CD4-positive, alpha-beta T cell (primary cell): ENCODE measurements at places on chromosomes 2 and 18. TPM values are rescaled to one million over a fixed set of nuclear protein-coding genes. Genes with fewer than 3 reads are reported as not detected.

COL4A4 gene
- not detected for total RNA-seq

CIB4 gene
- not detected for total RNA-seq

ACAA2 gene
- total RNA-seq, result 5.7 TPM

FAM110C gene
- 0.36 TPM for total RNA-seq

PPP1R1C gene
- total RNA-seq, result not detected

ZAP70 gene
- 470 TPM for total RNA-seq

C1GALT1C1L gene
- not detected for total RNA-seq

MAP3K2 gene
- 105 TPM for total RNA-seq

NTSR2 gene
- not detected for total RNA-seq

POTEJ gene
- not detected for total RNA-seq

REG1B gene
- total RNA-seq, result not detected

NOSTRIN gene
- 1.0 TPM for total RNA-seq

ALPI gene
- not detected for total RNA-seq

SLC9A2 gene
- not detected for total RNA-seq

HOXD13 gene
- not detected for total RNA-seq

INHBB gene
- total RNA-seq, result not detected

MAL gene
- 101 TPM for total RNA-seq

PLB1 gene
- 1.3 TPM for total RNA-seq

MARCHF4 gene
- total RNA-seq, result not detected

RND3 gene
- total RNA-seq, result not detected

UGT1A10 gene
- total RNA-seq, result not detected

RPRM gene
- total RNA-seq, result not detected

DAW1 gene
- not detected for total RNA-seq

KIDINS220 gene
- 29.3 TPM for total RNA-seq

SERPINB10 gene
- not detected for total RNA-seq

FAM237A gene
- not detected for total RNA-seq

DAPL1 gene
- not detected for total RNA-seq

OTX1 gene
- not detected for total RNA-seq

SPATA3 gene
- not detected for total RNA-seq

SLC11A1 gene
- 6.3 TPM for total RNA-seq

BOLL gene
- total RNA-seq, result not detected

CMPK2 gene
- 7.6 TPM for total RNA-seq

TACR1 gene
- 0.14 TPM for total RNA-seq

SLC5A7 gene
- total RNA-seq, result not detected

OR6B2 gene
- total RNA-seq, result not detected

RESP18 gene
- not detected for total RNA-seq

KIF1A gene
- total RNA-seq, result not detected

ASAP2 gene
- total RNA-seq, result 0.16 TPM

PARD3B gene
- 1.9 TPM for total RNA-seq

POTEI gene
- not detected for total RNA-seq

UGT1A3 gene
- not detected for total RNA-seq

TET3 gene
- total RNA-seq, result 24.1 TPM

SERPINB11 gene
- total RNA-seq, result not detected
